RKO (cell line): ENCODE measurements at places on chromosomes 16 and 17.

DNA sequence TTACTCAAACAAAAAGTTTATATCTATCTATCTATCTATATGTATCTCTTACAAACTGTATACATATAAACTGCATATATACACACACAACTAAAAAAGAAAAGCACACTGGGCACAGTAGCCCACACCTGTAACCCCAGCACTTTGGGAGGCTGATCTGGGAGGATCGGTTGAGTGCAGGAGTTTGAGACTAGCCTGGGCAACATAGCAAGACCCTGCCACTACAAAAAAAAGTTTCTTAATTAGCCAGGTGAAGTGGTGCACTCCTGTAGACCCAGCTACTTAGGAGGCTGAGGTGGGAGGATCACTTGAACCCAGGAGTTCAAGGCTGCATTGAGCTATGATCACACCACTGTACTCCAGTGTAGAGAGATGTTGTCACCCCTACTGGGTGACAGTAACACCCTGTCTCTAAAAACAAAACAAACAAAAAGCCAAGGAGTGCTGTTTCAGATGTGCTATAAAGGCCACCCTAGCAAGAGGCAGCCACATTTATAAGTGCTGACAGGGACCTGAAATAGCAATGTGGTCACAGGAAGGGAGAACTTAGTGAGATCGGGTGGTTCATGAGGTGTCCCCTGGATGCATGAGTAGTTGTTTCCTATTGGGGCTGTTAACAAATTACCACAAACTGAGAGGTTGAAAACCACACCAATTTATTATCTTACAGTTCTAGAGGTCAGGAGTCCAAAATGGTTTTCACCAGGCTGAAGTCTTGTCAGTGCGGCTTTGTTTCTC is 4.8 kb downstream of the CD2BP2 start:
- no peak for DNase-seq

DNA sequence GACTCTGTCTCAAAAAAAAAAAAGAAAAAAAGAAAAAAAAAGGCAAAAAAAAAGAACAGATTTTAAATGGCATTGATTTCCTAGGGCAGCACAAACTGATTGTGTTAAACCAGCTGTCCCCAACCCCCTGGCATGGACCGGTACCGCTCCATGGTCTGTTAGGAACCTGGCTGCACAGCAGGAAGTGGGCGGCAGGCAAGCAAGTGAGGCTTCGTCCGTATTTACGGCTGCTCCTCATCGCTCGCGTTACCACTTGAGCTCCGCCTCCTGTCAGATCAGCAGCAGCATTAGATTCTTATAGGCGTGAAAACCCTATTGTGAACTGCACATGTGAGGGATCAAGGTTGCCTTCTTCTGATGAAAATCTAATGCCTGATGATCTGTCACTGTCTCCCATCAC is 26.6 kb downstream of the MGAT5B start:
- DNase-seq = no peak

GRCh38 chr16:3444032-3444388 is 530 bp downstream of the NAA60 start:
- peak; percentile 92 for DNase-seq

GRCh38 chr17:58411408-58411894 is 5.9 kb downstream of the RNF43 start:
- no peak for DNase-seq

- DNase-seq = no peak
Observed at GRCh38 chr16:56193951-56194726, 2.9 kb downstream of the GNAO1 start.

DNA sequence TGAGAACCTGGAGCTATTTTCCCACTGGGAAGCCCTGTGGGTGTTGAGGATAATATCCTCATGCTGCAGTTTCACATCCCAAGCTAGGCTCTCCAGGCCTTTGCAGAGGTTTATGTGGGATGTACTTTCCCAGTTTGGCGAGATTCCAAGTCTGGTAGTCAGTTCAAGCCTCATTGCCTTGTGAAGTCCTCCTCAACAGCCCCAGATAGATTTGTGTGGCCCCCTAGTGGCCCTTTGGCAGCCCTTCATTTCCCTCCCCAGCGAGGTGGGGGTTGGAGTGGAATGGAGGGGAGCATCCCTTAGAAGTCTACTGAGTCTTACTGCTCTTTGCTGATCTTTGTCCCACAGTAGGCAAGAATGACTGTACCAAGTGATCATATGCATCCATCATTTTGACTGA is 137.9 kb downstream of the CDH11 start:
- DNase-seq = peak; percentile 40

GRCh38 chr16:87160701-87161337 is 156.4 kb downstream of the C16orf95 start:
- DNase-seq = no peak

DNA sequence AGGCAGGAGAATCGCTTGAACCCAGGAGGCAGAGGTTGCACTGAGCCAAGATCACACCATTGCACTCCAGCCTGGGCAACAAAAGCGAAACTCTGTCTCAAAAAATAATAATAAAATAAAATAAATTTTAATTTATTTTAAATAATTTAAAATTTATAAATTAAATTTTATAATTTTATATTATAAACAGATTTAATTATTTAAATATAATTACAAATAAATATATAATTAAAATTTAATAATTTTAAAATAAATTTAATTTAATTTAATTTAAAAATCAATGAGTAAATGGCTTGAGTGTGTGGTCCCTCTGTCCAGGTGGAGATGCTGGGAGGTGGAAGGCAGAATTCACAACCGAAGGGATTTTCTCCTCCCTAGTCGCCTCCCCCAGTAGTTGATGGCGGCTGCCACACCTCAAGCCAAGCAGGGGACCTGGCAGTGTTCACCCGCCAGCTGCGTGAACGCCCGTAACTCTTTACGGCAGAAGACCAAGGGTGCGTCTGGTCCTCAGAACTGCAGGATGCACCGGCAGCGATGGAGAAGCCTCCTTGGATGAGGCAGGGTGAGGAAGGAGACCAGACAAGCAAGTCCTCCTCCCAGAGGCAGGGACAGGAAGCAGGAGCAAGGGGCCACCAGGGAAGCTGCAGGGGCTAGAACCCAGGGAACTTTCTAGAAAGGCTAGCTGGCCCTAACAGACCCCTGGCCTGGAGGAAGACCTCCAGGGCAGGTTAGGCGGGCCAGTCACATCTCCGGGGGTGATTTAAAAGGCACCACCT is 22.9 kb upstream of the KRT17 start:
- DNase-seq = no peak

GRCh38 chr17:32493571-32493970 is 6.8 kb downstream of the CDK5R1 start:
- DNase-seq = no peak

DNA sequence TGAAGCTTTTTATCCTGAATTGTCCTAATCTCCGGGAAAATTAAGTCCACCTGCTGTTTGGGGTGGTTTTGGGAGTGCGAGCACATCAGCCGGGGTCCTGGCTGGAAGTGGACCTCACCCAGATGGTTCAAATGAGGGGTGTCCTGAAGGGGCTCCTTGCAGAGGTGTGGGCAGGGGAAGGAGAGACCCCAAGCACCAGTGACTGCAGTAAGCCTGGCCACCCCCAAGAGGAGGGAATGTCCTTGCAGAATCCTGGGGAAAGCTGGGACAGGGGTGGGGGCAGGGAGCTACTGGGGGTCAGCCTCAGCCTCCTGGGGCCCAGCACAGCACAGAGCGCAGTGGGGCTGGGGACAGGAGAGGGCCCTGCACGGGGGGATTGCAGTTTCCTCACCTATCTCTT is 29.4 kb downstream of the NAGPA start:
- no peak for DNase-seq

- no peak for DNase-seq
Observed at GRCh38 chr17:76078860-76079534, at the start of gene ZACN. TSS of gene ZACN (plus strand) at chr17:76079182. CDS start at chr17:76079265, 83 bp downstream.

DNA sequence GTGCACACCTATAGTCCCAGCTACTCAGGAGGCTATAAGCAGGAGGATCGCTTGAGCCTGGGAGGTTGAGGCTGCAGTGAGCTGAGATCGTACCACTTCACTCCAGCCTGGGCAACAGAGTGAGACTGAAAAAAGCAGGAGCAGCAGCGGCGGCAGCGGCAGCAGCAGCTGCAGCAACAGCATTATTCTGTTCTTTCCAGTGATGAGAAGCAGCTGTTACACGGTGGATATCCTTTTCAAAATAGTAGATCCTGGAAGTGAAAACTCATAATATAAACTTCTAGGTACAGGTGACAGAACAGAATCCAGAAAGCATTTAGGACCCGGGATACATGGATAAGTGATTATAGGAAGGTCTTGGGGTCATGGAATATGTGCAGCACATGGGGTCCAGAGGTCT is 17.8 kb upstream of the HNF1B start:
- no peak for DNase-seq

DNA sequence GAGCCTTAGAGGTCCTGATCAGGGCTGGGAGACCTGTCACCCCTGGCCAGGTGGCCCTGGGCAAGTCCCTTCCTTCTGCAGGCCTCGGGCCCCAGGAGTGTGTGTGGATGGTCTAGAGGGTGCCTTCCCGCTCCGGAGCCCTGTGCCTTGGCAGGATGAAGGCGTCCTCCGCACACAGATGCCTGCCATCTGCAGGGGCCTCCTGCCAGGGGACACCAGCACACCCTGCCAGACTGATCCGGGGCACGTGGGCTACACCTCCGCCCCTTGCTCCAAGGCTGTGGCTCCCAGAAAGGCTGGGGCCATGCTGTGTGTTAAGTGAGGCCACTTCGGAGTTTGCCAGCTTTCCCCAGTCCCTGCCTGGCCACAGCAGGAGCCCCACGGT is 30.7 kb downstream of the NPTX1 start:
- DNase-seq = no peak

DNA sequence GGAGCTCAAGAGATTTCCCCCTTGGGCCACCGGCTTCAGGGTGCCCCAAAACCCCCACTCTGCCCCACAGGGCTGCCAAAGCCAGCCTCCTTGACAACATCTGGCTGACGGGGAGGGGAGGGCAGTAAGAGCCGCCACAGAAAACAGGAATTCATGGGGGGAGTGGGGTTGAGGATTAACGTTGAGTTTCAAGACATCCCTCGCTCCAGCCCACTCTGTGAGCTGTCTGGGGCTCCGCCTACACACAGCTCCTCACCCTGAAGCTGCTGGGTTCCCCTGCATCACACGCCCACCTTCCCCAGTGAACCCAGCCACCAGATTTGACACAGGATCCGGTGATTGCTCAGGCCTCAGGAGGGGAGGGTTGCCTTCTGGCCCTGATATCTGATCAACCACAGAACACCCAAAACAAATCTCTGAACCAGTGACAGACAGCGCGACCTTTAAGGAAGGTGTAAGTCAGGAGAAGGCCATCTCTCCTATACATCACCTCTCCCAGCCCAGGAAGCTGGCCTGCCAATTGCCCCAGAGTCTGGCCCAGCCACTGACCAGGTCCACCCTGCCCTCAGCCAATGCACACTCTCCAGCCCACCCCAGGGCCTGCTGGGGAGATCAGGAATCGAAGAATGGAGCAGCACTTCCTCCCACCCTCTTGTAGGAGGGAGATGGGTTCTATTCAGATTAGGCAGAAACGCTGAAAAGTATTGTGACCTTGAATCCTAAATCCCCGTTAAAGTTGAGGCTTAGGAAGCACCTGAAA is 132.1 kb downstream of the CLEC16A start:
- no peak for DNase-seq

- DNase-seq = no peak
Observed at GRCh38 chr16:81693744-81694303, 85.3 kb upstream of the PLCG2 start.

GRCh38 chr16:10256784-10257641 is 74.8 kb upstream of the GRIN2A start:
- peak; percentile 30 for DNase-seq

DNA sequence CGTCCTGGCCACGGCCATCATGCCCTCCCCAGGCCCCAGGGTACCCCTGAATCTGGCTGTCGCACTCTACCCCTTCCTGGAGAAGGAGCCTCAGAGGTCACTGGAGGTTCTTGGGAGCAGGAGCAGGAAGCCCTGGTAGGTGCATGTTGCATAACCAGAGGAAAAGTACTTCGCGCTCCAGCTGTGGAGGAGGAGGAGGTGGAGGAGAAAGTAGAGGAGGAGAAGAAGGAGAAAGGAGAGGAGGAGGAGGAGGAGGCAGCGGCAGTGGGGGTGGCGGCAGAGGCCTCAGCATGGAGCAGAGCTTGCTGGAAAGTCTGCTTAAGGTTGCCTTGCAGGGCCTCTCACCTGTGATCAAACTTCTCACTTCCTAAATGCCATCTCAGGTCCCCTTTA is 61.8 kb downstream of the BAIAP2 start:
- DNase-seq = no peak

GRCh38 chr17:70120425-70120824 is 45.4 kb downstream of the KCNJ16 start:
- DNase-seq = no peak

DNA sequence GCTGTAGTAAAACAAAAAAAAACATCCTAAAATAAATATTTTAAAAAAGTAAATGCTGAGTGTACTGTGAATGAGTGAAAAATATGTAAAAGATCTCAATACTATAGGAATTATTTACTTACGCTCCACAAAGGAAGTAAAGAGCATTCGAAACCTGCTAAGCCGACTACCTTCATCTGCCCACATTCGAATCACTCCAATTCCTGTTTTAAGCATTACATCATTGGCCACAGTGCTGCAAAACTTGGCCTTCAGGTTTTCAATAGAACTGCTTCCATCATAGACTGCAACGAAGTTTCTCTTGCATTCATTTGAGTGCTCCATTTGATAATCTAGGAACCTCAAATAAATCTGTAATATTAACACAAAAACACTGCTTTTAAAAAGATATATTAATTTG is 34.4 kb downstream of the NETO2 start:
- DNase-seq = no peak

- no peak for DNase-seq
Observed at GRCh38 chr17:74803971-74804370, 27.8 kb upstream of the NAT9 start.

- DNase-seq = no peak
Observed at GRCh38 chr16:17305694-17306093, 165.1 kb downstream of the XYLT1 start.

GRCh38 chr16:66713076-66713475 is 16.5 kb upstream of the CMTM4 start:
- DNase-seq = no peak

DNA sequence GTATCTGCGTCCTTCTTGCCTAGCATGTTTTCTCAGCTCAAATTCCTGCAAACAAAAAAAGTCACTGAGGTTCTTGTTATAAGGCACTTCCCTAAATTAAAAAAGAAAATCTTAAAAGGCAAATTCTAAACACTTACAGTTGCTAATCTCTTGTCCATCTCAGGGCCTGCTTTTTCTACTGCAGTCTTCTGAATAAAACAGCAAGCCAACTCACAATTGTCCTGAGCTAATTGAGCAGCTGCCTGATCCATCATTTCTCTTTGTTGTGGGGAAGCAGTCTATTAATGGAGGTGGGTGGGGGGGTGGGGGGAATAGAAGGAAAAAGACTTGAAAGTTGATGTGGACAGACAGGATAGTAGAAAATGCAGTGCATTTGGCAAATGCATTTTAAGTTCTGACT is 27.0 kb downstream of the SETD6 start:
- DNase-seq = no peak

DNA sequence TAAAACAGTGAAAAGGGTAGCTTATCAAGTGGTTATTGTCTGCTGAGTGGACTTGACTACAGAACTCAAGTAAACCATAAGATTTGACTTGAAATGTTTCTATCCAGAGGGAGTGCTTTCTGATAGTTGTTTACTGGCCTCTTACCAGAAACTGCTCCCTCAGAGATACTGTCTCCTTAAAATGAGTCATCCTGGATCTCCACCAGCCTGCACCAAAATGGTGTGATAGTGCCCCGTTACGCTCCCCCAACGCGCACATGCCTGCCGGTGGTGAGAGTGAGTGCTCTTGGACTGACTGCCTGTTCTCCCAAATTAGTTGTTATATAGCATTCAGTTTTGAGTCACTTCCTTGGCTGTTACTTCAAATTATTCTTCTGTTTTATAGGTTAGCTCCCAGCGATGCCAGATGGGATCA is 22.9 kb downstream of the PRCD start:
- peak; percentile 84 for DNase-seq
